Stimulated activated CD4-positive, alpha-beta T cell treated with anti-CD3 and anti-CD28 coated beads, Interleukin-2, amount 100 ng/mL, for 4 hours (primary cell): ENCODE measurements at places on chromosomes 7 and 10.

- no peak for DNase-seq
Measured at GRCh38 chr7:121076350-121077164, 88.0 kb downstream of the CPED1 start.

DNA sequence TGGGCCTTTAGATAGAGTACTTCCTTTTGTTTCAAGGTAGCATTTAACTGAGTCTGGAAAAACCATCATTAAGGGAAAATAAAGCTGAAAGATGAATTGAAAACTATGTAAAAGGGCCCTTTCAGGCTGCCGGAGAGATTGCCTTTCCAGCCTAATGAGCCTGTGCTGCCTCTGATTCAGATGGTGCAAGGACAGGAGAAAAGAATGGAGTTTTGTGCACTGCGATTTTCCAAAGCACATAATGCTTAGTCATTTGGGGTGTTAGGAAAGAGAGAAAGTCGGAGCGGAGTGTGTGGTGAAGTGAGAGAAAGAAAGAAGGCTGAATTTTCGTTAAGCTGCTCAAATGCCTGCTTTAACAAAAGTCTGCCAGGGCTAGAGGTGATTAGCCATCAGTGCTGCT is 259.7 kb downstream of the PAXIP1 start:
- no peak for DNase-seq

DNA sequence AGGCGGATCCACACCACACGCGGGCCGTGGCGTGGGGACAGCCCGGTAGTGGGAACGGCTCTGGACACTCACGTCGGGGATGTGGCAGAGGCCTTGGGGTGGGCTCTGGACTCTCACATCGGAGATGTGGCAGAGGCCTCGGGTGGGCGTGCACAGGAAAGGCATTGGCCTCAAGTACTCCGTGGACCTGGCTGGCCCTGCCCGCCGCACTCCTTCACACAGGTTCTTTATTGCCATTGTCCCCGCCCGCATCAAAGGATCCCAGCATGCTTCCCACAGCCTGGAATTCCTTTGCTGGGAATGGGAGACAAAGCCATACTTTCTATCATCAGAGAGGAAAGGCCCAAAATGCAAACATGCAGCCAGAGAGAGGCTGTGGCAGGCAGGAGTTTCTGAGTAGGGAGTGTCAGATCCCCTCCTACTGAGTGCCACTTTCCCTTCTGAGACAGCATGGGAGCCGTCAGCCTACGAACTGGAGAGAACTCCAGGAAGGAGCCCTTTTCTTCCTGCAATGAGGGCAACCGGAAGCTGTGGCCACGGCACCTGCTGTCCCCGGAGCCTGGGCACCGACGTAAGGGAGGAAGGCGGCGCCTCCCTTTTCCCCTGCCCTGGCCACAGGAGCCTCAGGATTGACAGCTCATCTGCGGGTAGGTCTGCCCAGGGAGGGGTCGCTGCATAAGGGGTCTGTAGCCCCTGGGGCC is 51.5 kb downstream of the RBM17 start:
- DNase-seq = no peak

DNA sequence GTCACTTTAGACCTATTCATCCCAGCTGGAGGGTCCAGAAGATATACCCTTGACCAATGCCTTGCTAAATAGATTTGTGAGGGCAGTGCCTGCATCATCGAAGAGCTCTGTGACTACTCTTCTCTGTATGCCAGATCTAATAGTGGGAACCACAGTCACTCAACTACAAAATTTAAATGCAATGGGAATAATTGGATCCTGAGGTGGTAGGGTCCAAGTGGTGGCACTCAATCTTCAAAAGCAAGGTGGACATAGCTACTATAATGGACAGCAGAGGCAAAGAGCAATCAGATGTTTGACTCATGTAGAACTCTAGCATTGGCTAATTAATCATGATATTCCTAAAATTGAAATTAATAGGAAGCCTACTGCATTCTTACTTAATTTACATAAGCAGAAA is 554.3 kb upstream of the GRM3 start:
- DNase-seq = no peak

DNA sequence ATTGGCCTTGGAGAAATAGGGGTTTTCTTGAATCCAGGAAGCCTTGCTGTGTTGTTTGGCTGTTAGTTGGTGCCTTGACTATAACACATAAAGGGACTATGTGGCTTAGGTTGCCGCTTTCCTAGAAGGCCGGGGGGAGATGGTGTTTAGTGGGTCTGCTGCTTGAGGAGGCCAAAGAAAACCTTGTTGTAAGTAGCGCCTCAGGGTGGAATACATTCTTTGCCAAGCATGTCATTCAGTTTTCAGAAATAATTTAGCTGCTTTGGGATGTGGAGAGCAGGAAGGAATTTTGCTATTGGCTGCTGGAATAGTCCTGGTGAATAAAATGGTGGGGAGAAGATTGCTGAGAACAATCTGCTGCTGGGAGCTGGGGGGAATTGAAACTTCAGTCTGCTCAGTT is 132.9 kb upstream of the WNT16 start:
- no peak for DNase-seq

DNA sequence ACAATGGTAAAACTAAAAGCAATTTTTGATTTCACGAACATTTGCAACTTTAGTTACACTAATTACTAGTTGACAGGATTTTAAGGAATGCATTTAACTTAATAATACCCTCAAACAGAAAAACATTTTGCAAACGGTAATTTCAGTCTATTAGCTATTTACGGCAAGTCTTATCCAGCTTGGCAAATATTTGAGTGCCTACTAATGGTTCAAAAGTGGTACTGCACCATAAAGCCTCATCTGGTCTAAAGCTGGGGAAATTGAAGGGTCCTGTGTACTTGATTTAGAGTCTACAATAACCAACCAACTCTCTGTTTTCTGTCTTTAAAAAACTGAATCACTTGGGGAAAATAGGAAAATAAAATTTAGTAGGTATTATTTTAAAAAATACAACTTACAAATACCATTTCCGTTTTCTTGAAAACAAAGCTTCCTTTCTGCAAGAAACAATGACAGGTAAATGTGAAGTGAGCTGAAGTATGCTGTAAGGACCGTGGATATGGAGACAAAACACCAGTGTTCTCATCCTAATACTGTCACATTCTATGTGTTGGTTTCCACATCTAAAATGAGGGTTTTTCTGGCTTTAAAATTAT is 142.3 kb downstream of the VPS50 start:
- DNase-seq = no peak

GRCh38 chr10:93991596-93992284 is 2.0 kb upstream of the PLCE1 start:
- DNase-seq = no peak

- no peak for DNase-seq
Measured at GRCh38 chr7:3277604-3278572, 23.2 kb upstream of the SDK1 start.

- no peak for DNase-seq
Measured at GRCh38 chr10:23869548-23869947, 339.4 kb upstream of the KIAA1217 start.

- DNase-seq = no peak
Measured at GRCh38 chr10:10676972-10677371, 340.7 kb upstream of the CELF2 start.

- DNase-seq = no peak
Measured at GRCh38 chr7:54858008-54858692, 99.1 kb upstream of the SEC61G start.

GRCh38 chr7:16693601-16694318 is 47.8 kb downstream of the BZW2 start:
- no peak for DNase-seq

GRCh38 chr10:43872644-43873043 is 224.0 kb upstream of the ZNF32 start:
- no peak for DNase-seq

DNA sequence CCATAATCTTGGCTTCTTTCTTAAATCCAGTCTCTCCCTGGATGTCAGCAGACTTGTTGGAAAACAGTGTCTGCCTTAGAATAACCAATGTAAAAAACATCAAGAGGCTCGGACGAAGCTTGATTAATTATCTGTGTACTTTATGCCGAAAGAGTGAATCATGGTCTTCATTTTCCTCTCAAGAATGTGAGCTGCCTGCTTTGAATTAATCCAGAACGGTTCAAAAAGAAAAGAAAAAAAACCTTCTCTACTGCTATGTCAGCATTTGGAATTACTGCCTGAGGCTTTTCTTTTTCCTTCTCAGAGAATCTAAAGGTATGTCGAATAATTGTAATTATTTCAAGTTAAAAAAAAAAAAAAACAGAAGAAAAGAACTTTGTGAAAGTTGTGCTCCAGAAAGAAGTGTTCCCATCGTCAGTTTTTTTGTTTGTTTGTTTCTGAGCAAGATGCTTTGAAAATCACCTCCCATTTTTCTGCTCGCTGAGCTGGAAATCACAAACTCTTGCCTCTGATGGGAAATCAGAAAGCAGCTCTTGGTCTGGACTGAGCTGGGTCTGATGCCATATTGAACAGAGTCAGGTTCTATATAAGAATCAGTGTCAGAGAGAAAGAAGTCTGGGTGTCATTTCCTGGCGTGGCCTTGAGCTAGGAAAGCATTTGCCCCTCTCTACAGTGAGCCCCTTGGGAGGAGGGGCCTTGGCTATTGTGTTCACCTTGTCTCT is 20.2 kb downstream of the PLPP4 start:
- no peak for DNase-seq

DNA sequence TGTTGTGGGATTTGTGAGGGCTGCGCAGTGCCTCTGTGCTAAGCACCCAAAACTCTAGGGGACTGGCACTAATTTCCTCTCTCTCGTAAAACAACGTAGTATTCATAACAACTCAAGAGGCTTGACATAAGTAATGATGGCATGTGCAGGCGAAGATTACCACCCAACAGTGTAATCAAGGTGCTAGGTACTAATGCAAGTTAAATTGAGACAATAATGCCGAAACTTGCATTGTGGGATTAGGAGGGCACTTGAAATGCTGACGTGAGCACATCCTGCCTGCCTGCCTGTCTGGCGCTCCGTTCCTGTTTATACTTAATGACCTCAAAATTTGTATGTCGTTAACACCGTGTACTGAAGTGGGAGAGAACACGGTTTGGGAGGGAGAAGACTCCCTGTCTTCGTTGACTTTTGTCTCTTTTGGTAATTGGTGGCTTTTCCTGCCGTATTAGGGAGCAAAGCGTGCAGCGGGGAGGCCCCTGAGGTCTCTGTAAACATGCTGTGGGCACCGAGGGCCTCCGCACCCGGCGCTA is 139.0 kb downstream of the MGMT start:
- DNase-seq = no peak

DNA sequence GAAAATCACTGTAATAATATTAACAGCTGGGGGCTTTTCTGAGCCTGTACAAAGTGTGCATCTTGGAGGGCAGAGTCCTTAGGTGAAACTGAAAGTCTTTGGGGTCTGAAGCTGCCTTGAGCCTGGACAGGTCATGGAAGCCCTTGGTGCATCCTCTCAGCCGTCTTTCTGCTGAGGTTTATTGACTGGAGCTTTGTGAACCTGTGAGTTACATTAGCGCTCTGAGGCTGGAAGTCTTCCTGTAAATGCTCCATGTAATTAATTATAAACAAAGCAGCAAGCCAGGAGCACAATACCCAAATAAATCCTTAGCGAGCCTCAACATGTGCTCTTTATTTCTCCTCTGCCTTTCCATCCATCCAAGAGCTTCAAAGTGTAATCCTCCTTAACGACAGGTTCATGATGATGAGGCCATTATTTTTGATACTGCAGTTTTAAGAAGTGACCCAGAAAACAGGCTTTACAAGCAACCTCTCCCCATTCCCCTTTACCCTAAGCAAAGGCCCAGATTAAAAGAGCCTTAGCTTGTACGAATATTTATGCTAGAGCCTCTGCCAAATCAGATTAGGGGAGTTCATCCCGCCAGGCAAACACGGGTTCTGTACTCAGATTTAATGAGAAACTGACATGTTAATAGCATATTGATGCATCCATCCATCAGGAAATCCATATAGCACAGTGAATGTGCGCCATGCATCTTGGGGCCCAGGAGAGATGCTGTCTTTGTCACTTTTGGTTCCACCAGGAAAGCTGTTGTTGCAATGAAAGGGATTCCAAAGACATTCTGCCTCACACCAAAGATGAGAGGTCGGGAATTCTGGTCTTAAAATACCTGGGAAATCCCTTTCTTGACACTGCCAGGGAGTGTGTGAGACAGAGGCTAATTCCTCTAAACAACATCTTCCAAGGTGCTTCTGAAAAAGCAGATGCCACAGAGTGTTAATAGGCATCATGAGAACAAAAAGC is 118.1 kb downstream of the ANLN start:
- DNase-seq = no peak

- peak; percentile 17 for DNase-seq
Measured at GRCh38 chr10:132836832-132837540, 51.0 kb upstream of the NKX6-2 start.

GRCh38 chr10:61918140-61918539 is 16.6 kb downstream of the ARID5B start:
- DNase-seq = no peak

DNA sequence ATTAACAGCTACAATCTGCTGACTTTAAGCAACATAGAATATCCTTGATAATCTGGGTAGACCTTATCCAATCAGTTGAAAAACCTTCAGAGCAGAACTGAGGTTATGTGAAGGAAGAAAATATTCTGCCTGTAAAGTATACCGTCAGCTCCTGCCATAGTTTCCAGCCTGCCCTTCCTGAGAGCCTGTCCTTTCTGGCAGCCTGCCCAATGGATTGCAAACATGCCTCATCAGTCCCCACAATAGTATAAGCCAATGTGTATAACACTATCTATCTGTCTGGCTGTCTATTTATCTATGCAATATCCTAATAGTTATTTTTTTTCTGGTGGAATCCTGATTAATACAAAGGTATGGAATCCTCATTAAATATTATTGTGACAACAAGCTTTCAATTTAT is 489.2 kb upstream of the KCND2 start:
- no peak for DNase-seq

DNA sequence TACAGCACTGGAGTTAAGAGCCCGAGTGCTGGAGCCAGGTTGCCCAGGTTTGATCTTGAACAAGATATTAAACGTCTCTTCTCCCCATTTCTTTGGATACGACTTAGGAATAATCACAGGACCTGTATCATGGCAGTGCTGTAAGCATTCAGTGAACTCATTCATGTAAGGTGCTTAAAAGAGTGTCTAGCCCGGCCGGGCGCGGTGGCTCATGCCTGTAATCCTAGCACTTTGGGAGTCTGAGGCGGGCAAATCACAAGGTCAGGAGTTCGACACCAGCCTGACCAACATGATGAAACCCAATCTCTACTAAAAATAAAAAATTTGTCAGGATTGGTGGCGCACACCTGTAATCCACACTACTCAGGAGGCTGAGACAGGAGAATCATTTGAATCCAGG is 40.8 kb downstream of the CHST15 start:
- DNase-seq = no peak

- DNase-seq = no peak
Measured at GRCh38 chr10:6516929-6517284, 63.2 kb downstream of the PRKCQ start.

DNA sequence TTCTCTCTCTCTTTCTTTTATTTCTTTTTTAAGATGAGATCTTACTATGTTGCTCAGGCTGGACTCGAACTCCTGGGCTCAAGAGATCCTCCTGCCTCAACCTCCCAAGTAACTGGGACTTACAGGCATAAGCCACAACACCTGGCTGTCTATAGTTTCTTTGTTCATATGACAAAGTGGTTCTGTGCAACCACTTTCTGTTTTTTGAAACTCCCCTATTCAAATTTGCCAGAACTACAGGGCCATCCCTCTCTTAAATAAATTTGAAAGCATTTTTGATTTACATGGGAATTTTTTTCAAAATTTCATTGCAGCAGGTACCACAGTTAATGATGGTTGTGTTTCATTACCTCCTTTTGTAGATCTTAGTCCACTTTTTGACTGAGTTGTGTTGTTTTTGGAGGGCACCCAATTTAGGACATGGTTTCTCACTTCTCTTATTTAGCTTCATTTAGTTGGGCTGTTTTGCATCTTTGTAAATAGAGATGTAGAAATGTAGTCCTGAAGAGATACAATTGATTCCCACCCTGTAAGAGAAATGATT is 119.2 kb downstream of the LRRC4 start:
- DNase-seq = no peak

- DNase-seq = no peak
Measured at GRCh38 chr10:7534480-7534852, 123.6 kb upstream of the SFMBT2 start.
